ENCODE measurements at places on chromosomes 3 and 15.

DNA sequence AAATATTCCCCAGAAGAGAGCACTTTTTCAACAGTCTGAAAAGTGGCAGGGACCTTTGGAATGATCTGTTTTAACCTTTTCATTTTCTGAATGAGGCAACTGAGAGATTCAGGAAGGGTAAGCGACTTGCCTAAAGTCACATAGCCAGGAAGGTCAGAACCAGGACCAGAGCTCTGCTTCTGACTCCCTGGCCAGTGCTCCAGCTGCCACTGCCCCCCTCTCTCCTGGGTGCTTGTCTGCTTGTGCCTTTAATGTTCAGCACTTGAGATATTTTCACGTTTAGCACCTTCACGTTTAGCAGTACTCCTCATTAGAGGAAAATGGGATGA is 68.3 kb downstream of the SMAD3 start:
- DNase-seq: no peak

DNA sequence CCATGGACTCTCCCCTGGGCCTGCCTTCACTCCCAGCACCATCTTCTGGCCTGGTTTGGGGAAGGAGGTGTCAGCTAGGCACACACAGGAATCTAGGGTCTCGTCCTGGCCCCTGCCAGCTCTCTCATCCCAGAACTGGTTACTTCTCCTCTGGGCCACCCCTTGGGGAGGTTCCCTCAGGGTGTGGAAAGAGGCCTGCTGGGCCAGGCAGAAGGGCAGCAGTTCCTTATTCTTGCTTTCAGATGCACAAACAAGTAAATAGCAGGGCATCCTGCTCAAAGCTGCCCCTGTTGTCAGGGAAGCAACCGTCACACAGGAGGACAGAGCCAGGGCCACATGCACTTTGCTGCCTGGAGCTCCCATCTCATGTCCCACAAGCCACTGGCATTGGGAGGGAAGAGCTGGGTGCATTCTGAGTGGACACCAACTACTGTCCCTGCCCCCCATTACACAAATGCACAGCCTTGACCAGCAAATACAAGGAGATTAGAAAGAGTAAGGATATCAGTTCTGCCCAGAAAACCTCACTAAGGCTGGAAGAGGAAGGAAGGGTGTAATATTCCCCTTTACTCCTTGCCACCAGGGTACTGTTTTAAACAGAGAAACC is 108.8 kb upstream of the HACD2 start:
- no peak for DNase-seq

DNA sequence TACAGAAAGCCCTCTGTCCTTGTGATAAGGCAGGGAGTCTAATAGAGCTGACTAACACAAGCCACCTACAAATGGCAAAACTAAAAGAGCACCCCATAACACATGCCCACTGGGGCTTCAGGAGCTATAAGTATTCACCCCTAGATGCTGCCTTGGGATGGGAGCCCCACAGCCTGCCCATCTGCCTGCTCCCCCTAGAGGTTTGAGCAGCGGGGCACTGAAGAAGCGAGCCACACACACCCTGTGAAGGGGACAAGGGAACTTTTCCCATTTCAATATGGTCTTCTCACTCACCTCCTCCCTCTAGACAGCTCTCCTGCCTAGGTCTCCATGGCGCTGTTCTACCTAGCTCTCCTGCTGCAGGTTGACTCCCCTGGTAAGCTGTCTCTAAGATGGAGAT is 261.0 kb downstream of the SHQ1 start:
- no peak for DNase-seq

DNA sequence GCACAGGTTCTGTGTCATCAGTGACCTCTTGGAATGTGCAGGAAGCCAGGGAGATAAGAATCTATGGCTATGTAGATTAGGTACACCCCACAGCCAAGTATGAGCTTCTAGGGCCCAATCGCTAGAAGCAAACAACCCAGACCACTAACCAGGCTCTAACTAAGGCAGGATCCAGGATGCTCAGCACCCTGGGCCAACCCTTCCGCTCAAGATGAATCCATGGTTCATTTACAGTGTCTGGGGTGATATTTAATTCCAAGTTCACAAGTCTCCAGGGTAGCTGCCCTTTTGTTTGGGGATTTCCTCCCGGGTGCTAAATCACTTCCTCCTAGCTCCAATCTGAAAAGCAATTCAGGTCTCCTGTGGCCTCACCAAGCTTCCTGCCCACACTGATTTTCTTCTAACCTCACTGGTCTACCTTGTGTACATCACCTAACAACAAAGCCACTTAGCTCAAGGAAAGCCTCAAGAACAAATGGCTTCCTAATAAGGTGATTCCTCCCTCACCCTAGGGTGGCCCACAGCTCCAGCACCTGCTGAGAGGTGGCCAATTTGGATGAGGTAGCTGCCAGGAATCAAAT is 2.4 kb downstream of the EHD4 start:
- no peak for DNase-seq

- DNase-seq: no peak
Observed at GRCh38 chr3:64566859-64567258, 120.9 kb downstream of the ADAMTS9 start.

GRCh38 chr3:76044601-76045600 is 259.6 kb upstream of the ZNF717 start:
- peak; percentile 36 for DNase-seq

GRCh38 chr15:75644376-75644775 is 3.3 kb upstream of the SNX33 start:
- peak; percentile 43 for DNase-seq

- DNase-seq: no peak
Observed at GRCh38 chr3:58204720-58205119, 6.1 kb downstream of the DNASE1L3 start.

DNA sequence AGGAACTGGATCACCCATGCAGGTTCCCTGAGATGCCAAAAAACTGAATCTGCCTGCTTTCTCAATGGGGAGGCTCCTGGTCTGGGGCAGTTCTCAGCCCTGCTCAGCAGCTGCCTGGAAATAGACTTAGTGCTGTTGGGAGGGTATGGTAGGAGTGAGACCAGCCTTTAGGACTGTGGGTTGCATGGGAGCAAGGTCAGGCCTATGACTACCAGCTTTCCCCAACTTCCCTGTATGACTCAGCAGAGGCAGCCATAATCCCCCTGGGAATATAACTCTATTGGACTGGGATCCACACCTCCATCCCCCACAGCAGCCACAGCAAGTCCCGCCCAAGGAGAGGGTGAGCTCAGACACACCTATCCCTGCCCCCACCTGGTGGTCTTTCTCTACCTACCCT is 87.0 kb downstream of the CFAP44 start:
- DNase-seq: peak; percentile 23

GRCh38 chr3:71238355-71238757 is 345.2 kb downstream of the FOXP1 start:
- DNase-seq: no peak

DNA sequence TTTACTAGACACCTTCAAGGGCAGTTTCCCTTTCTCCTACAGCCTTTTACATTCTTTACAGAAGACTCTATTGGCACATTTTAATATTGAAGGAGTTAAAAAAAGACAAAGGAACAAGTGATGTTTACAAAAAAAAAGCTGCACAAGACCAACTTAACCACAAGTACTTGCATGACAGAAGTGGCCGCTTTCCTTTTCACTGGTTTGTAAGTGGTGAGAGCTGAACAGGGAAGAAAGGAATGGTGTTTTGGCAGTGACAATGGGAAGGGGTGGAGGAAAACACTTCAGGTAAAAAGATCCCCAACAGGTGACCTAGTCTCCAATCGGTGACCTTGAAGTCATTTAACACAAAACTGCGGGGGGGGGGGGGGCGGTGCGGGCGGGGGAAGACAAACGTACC is 1.1 kb downstream of the WDR72 start:
- DNase-seq: no peak

- no peak for DNase-seq
Observed at GRCh38 chr3:14448063-14448462, 45.7 kb downstream of the SLC6A6 start.

GRCh38 chr3:113285741-113286140 is 74.4 kb downstream of the BOC start:
- DNase-seq: no peak

- DNase-seq: no peak
Observed at GRCh38 chr3:20503394-20504082, 317.5 kb upstream of the SGO1 start.

- DNase-seq: peak; percentile 54
Observed at GRCh38 chr3:105836533-105836932, 32.3 kb downstream of the CBLB start.

DNA sequence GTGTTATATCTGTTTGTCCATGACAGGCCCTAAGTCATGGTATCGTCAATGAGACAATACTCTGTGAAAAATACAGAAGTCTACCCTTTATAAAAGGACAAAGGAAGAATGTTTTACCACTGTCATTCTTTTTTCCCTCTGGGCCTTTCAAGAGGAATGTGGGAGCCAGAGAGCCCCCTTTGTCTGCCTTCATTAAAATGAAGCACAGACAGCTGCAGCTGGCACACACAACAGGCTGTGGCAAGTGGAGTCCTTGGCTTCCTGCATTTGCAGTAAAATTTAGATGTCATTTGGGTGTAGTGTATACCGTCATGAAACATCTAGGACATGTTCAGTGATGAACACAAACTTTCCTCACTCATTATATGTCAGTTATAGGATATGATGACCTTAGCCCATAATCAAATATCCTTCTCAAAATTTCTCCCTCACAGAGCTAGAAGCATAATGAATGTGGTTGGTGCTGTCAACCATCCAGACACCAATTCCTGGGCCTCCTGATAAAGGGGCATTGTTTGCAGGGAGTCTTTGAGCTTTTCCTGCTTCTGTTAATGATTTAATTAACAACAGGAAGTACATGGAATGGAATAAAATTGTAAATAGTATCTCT is 76.4 kb downstream of the DHX36 start:
- DNase-seq: no peak

DNA sequence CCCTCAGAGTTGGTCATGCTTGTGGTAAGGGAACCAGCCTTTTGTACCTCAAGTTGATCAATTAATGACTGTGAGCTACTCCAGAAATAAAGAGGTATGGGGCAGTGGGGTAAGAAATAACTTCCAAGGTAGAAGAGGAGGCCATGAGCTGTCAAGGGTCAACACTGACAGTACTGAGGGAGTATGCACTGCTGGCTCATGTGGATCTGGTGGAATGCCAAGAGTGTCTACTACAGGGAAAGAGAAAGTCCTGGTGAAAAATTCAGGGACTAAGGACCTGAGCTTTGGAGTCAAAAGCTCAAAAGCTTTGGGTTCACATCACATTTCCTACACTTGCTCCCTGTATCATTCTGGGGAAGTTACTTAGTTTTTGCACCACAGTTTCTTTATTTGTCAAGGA is 154.9 kb downstream of the SEMA6D start:
- no peak for DNase-seq

- DNase-seq: peak; percentile 14
Observed at GRCh38 chr3:143445118-143445517, 325.5 kb downstream of the CHST2 start.

- DNase-seq: no peak
Observed at GRCh38 chr3:21665444-21666100, 85.4 kb downstream of the ZNF385D start.

DNA sequence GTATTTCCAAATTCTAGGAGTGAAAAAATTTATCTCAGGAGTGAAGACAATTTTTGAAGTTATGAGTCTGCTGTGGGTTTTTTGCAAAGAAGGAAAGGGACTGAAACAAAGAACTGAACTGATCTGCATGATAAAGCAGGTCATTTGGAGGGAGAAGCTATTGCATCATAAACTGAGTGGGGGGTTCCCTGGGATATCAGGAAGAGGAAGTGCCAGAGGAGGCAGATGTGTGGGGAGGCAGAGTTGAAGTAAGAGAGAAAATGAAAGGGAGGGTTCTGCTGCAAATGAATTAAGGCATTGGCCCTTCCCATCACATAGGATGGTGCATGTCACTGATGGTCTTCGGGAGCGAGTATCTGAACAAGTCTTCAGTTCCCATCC is 379.2 kb downstream of the VPS13C start:
- no peak for DNase-seq

DNA sequence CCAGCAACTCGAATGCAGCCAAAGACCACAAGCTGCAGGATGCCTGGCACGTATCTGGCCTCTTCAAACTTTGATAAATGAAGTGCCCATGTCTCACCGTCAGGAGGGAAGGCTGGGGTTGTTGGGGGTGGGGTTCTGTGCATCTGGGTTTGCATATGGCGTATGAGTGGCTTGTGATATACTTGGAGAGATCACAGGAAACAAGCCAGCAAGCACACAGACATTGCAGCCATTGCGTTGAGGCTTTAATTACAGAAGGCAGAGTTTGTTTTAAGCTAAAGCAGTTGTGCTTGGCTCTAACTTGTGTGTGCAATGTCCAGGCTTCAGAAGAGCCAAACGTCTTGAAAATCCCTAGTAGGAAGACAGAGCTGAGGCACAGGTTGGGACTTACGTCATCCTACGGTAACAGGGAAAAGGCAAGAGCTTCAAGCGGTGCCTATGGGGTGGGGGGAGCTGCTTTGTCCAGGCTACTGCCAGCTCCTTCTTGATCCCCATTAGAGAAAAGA is 109.2 kb downstream of the ASB7 start:
- DNase-seq: no peak

DNA sequence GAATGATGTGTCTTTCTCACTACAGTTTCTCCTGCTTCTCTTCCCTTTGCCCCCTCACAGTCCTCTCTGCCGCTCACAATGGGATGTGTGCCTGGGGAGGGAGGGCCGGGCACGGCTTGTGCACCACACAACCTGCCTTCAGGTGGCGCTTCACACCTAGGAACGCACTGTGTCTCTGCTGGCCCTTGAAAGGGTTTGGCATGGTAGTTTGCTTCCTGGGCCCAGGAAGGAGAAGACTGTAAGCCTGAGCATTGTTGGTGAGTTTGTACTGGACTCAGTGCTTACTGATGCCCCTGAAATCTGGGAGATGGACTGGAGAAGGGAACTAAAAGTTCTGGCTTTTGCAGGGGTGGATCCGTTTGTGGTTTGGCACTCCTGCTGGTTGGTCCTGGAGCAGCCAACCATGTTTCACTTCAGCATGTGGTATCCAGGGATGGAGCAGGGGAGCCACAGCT is 9.2 kb downstream of the ALPK3 start:
- DNase-seq: no peak

- DNase-seq: peak; percentile 61
Observed at GRCh38 chr15:90665288-90666134, 51.6 kb upstream of the BLM start.

DNA sequence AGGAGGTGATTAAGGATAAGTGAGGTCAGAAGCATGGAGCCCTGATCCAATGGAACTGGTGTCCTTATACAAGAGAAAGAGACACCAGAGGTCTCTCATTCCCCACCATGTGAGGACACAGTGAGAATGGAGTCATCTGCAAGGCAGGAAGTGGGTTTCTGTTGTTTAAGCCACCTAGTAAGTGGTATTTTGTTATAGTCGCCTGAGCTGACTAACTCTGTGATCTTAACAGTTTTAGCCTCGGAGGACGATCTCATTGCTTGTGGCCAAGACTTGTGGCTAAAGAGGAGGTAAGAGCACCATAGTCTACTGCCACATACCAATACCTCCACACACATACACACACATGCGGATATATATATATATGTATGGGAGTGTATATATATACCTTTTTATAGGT is 73.8 kb downstream of the MCTP2 start:
- DNase-seq: peak; percentile 17

DNA sequence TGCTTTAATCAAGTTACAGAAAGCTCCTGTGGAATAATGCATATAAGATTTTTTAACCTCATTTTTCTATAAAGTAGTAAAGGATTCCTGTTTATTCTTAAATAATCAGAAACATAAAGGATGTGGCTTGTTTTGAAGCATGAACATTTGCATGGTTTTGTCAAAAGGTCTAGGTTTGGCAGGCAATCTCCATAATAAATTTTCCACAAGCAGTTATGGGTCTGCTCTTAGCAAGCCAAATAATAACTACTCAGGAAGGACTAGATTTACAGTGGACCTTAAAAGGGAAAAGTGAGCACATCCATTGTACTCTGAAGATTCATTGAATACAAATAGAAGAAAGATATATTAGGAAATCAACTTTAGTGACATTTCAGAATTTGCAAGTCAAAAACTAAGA is 407.3 kb upstream of the CBLB start:
- peak; percentile 14 for DNase-seq

Data from fibroblast of upper back skin (primary cell).